ENCODE measurements at places on chromosomes 1 and 21.

- DNase-seq = no peak
Measured at GRCh38 chr1:78072216-78072615, 26.4 kb downstream of the GIPC2 start.

DNA sequence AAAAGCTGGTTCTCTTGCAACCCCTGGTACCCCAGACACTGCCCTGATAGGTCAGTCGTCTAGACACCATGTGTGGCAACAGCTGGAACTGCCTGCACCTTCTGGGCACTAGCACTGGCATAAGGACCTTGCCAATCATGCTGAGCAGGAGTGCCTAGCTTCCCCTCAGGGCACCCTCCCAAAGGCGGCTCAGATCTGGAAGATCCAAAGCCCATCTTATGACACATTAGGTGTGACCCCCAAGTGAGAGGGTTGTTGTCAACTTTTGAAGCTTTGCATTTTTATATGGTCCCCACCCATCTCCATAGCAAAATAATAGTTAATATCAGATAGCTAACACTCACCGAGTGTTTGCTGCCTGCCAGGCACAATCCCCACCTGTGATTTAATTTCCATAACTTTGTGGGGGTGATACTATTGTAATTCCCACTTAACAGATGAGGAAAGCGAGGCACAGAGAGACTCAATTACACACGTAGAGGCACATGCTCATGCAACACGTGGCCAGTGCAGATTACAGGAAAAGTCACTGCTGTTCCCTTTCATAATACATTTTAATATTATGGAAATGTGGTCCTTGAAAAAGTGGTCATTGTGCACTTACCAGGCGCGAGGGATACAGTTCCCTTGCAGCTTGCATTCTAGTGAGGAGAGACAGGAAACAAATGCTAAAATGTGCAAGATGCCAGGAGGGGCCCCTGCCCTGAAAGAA, 25.8 kb downstream of the EXOC8 start:
- no peak for DNase-seq

DNA sequence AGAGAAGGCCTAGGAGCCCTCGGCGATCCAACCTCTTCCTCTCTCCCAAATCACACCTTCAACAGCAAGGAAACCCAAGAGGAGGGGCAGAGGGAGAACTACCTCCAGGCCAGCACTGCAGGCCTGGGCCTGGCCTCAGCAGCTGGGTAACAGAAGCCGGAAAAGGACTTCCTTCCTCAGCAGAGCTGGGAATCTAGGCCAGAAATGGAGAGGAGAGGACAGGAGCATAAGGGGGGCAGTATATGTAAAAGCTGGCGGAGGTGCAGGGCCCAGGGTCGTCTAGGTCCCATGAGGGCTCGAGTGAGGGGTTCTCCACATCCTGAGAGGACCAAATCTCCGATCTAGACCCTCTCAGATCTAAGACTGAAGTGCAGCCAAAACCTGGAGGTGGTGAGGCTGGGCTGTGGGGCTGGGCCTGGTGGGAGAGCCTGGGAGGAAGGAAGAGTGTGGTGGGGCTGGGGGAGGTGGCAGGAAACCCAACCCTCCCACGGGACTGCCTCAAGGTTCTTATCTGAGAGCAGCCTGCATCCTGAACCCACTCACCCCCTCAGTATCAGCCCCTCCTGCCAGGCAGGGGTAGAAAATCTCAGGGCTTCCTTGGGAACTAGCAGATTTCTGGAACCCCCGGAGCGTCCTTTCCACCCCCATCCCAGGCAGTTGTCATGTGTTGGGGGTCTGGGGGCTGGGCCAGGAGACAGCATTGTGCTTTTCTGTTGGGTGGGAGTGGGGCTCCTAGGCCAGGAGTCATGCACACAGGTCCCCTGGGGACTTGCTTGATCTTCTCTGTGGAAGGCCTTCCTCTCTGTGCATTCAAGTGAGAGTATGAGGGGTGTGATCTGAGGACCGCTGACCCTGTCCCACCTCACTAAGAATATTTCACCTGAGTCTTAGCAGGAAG, 33.0 kb downstream of the PIK3C2B start:
- no peak for DNase-seq

GRCh38 chr1:194225821-194226220, 1039.4 kb upstream of the B3GALT2 start:
- no peak for DNase-seq

DNA sequence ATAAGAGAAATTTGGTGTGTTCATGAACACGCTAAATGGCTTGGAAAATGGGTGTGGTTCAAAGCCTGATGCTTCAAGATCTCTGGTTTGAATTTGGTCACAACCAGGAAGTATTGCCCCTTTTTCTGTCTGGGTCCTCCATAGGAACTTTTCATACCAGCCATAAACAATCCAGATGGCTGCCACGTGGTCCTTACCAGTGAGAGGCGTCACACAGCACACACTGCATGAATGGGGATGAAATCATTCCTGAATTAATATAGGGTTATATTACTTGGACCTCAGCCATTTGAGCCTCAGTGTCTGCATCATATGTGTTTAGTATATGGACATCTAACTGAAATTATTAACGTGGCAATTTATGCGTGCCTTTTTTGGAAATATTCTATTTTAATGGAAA, 64.0 kb downstream of the PRRX1 start:
- no peak for DNase-seq

GRCh38 chr1:163875200-163875926, 553.6 kb downstream of the NUF2 start:
- DNase-seq = no peak

DNA sequence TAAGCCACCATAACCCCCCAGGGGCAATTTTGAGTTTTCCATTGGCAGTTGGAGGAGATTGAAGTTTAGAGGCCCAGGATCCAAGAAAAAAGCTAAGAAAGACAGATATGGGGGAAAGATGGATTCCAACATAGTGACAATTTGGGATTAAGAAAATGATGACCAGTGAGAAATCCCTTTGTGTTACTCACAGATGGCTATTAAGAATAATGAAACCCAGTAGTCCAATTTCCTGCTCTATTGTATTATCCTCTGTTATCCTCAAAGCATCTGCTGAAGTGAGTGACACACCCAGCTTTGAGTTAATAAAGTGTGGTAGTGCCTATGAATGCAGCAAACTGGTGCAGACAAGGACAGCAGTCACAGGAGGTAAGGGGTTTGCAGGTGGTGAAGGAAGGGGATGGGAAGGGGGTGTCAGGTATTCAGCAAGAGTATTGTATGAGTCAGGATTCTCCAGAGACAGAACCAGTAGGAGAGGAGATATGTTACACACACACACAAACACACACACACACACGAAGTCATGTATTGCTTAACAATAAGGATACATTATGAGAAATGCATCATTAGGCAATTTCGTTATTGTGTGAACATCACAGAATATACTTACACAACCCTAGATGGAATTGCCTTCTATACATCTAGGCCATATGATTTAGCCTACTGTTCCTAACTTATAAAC, 112.4 kb upstream of the VANGL1 start:
- DNase-seq = no peak

DNA sequence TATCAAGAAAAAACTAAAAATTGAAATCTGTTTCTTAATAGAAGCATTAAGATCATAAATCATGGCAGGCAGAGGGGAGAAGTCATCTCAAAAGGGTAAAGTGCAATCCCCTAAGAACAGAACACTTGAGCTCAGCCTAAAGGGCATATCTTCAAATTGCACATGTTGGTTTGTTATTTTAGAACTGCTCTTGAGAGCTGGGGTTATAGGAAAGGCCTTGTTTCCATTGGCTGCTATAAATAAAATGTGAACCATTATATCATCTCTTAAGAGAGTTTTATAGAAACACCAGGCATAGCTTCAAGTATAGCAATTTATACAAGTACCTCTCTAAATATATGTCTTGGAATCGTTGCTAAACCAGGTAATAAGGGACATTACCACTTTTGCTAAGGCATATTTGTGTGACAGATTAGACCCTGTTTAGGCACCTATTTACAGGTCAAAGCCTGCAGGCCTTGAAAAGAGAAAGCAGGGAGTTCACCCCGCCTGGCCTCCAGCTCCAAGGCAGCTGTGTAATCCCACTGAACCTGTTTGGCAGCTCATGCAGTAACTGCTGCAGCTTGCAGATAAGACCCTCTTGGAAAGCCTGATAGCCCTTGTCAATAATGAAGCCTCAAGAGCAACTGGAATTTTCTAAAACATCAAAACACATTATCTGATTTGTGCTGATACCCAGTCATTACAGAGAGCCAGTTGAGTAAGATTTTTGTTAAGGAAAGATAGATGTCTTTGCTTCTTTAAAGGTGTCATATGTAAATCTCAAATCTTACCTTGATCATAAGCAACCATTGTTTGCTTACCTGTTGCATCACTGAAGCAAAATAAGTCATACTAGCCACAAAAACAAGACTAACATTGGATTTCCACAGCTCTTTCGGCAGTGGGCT, 24.2 kb upstream of the SYDE2 start:
- DNase-seq = peak; percentile 98

GRCh38 chr1:30160999-30161689, 562.2 kb downstream of the MATN1 start:
- DNase-seq = no peak
